ENCODE measurements at places on chromosomes 12 and 14.

- DNase-seq = no peak
These were observed 55.8 kb downstream of the GALNT4 start for GRCh38 chr12:89468648-89469326.

DNA sequence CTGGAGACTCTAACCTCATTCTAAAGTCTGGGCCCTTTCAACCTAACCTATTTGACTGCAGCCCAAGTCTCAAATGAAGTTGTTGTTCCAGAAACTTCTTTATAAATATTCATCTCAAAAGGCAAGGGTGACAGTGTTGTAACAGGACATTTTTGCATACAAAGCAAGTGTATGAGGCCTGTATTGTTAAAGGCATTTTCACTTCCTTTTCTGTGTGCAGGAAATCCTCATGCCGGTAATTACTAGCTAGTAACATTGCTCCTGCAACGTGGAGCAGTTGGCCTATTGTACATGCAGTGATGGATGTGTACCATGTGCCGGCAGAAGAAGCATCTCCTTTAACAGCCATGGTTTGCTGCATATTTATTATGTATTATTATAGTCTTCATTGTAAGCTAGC lies 156.5 kb upstream of the RMST start:
- DNase-seq = no peak

GRCh38 chr12:96436366-96437170 lies 36.3 kb upstream of the CDK17 start:
- no peak for DNase-seq

GRCh38 chr12:76777765-76778216 lies 13.9 kb downstream of the ZDHHC17 start:
- DNase-seq = no peak

DNA sequence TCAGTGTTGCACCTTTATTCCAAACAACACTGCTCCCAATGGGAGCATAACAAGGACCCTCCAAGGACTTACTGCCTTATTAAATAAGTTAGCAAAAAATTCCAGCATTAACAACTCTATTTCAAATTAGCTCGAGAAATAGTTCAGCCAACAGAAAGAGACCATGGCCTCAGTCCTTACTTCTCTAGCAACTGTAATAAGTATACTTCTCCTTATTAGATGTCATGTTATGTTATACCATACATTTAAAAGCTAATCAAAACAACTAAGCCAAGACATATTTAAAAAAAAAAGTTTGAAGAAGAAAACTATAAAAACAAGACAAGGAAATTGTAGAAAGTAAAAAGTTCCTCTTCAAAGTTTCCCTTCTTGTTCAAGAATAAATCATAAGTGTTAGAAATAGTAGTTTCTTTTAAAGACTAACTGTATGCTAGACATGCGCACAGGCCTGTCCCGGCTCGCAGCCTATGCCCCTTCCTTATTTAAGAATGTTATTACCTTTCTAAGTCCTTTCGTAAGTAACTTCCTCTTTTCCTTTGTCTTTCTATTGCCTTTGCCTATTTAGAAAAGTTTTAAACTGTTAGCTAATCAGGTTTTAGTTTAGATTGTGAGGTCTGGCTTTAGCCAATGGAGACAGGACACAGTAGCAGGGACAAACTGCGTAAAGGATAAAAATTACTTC lies 68.6 kb downstream of the RESF1 start:
- no peak for DNase-seq

GRCh38 chr14:75310295-75311111 lies 31.9 kb downstream of the FOS start:
- DNase-seq = peak; percentile 73

DNA sequence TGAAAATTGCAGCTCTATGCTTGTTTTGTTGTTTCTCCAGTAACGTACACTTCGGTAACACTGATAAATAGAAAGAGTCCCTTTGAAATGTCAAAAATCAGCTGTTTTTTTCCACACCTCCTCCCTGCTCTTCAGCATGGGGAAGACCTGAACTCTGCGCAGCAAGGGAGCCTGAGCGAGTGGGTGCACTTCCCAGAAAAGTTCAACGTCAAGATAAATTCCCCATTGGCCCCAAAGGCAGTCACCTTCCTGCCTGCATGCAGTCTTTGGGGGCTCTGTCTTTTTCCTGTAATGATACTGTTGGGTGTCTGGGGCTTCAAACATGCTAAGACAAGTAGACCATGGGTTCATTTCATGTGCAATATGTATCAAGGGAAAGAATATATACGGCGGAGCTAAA lies 8.8 kb upstream of the FOXG1 start:
- DNase-seq = no peak

DNA sequence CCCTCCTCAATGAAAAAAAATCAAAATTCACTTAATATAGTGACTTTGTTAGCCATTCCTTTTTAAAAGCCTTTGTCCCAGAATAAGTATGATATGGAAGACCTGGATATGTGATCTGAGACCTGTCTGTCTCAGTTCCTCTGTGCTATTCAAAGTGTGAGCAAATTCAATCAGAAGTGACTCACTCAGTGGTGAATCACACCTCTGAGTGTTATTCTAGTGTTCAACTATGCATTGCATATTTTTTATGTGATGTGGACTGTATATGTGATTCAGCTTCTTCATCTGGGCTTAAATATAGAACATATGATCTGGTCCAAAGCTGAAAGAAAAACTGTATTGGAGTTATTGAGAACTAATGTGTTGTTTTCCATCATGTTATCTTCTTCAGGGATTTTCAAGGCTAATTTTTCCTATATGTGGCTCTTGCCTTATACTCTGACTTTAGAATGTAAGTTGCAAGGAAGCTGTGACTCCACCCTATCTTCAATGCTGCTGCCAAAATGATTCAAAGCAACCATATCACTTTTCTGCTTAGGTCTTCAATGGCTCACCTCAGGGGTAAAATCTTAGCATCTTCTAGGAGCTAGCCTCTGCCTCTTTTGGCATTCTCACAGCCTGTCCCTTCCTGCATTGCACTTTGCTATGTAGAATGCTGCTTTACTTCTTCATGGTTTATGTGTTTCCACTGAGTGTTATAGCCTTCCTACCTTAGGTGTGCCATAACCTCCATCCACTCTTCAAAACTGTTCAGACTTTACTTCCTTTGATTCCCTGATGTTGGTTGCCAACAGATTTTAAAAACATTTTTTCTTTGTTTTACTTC lies 169.8 kb downstream of the OTOGL start:
- no peak for DNase-seq

GRCh38 chr14:92570674-92571262 lies 57.2 kb downstream of the RIN3 start:
- no peak for DNase-seq

All from left renal pelvis (tissue), 4 donors.